Activated naive CD4-positive, alpha-beta T cell (primary cell): ENCODE measurements at places on chromosomes 11 and 22.

DNA sequence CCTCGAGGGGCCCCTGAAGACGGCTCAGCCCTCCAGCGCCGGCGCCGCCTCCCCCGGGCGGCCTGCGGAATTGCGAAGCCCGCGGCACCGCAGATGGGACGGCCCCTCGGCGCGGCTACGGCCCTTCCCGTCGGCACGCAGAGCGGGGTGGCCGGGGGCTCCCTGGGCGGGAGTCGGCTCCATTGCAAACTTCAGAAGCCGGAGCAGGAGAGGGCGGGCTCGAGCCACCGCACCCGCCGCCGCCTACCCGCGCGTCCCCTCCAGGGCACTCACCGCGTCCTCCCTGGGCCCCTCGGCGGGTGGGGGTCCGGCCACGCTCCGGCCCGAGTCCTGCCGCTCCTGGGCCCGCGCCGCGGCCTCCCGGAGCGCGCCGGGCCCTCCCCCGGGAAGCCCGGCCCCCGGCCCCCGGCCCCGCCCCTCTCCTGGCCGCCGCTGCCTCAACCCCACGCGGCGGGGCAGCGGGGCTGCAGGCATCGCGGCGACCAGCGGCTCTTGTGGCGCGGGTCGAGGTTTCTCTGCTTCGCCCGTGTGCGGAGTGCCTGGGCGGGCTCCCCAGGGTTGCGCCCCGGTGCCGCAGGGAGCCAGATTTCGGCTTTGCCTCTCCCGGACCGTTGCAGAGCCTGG, at the start of gene PACSIN3:
Gene PACSIN3, minus strand, starts transcription at position 359 of the 624 bp plus-strand sequence. CDS start 3,707 bp downstream, outside the sequence.
- no peak for DNase-seq

DNA sequence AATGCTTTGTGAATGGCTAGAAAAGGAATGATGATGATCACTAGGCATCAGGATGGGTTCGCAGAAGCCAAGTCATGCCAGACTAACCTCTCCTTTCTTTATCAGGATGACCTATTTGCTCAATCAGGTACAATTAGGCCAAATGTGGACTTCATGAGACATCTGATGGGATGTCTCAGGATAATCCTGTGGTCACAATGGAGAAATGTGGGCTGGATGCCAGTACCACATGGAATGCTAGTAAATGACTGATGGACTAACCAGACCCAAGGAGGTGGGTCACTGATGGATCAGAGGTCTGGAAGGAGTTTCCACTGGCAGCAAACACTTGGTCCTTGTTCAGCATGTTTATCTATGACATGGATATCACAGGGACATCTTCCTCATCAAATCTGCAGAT, 94.8 kb upstream of the PHOX2A start:
- no peak for DNase-seq

- no peak for DNase-seq
Measured at GRCh38 chr11:17921659-17922415, 91.0 kb downstream of the SERGEF start.

GRCh38 chr22:33580310-33580709, 340.0 kb downstream of the LARGE1 start:
- DNase-seq = no peak

GRCh38 chr11:66646828-66647227, 8.3 kb downstream of the RBM4 start:
- no peak for DNase-seq

DNA sequence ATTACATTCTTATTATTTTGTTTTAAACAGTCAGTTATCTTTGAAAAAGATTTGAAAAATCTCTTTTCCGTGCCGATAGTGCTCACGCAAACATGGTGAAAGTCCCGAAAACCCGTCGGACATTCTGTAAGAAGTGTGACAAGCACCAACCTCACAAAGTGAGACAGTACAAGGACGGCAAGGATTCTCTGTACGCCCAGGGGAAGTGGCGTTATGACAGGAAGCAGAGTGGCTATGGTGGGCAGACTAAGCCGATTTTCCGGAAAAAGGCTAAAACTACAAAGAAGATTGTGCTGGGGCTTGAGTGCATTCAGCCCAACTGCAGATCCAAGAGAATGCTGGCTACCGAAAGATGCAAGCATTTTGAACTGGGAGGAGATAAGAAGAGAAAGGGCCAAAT, 28.7 kb upstream of the CTSD start:
- no peak for DNase-seq

- DNase-seq = no peak
Measured at GRCh38 chr11:134863294-134863693, 451.3 kb upstream of the B3GAT1 start.

GRCh38 chr11:60208146-60208895, 25.4 kb upstream of the MS4A6A start:
- DNase-seq = no peak

DNA sequence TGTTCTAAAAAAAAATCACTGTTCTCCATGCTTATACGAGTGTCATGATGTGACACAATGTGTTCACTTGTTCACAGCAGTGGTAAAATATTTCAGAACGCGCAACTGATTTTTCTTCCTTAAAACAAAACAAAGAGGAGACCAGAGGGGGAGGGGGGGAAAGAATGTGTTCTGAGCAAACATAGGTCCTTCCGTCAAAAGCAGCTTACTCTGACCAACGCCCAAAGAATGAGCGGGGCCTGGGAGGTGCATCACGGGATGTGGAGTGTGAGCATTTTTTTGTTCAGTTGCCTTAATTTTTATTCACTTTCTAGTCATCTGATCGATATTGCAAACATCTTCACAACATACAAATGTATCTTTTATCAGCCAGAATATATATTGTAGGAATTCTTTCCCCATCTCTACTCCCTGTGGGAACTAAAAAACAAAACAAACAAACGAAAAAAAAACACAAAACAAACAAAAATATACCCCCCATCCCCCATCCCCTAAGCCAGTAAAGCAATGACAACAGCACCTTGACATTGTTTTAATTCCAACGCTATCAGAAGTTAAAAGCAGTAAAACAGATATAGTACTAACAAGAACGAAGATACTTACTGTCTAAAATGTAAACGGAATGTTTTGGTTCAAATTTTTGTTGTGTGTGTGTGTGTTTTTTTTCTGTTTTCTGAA, 43.3 kb downstream of the BDNF start:
- no peak for DNase-seq

DNA sequence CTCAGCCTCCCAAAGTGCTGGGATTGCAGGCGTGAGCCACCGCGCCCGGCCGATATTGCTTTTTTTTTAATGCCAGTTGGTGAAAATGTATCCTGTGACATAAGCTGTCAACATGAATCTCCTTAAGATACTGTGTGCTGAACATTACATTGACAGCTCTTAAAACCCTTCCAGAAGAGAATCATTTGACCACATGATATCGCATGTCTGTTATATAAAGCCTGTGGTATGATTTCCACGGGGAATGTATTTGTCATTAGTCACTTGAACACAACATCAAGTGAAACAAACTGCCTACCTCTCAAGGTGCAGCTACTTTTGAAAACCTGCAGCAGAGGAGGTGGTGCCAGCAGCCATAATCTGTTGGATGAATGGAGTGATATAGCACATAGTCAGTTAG, 67.0 kb downstream of the BCL2L13 start:
- DNase-seq = no peak

GRCh38 chr22:23527971-23528740, 51.9 kb downstream of the IGLL1 start:
- no peak for DNase-seq

GRCh38 chr22:42399315-42400271, 32.6 kb downstream of the NFAM1 start:
- DNase-seq = no peak

GRCh38 chr22:49827853-49828598, at the start of gene BRD1:
Gene BRD1, minus strand, starts transcription at chr22:49827873. Its CDS starts 3,556 bp downstream, at chr22:49824317.
- no peak for DNase-seq

- DNase-seq = no peak
Measured at GRCh38 chr11:44620328-44620725, 54.9 kb downstream of the CD82 start.

DNA sequence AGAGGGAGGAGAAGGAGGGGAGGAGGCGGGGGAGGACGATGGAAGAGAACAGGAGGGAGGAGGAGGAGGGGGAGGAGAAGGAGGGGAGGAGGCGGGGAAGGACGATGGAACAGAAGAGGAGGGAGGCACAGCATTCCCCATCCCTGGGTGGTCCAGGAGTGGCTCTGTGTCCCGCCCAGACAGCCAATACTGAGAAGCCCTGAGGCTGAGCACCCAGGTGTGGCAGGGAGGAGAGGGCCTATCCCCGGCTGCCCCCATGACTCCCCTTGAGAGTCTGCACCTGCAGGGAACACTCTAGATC, 717 bp downstream of the MRGPRE start:
- no peak for DNase-seq

DNA sequence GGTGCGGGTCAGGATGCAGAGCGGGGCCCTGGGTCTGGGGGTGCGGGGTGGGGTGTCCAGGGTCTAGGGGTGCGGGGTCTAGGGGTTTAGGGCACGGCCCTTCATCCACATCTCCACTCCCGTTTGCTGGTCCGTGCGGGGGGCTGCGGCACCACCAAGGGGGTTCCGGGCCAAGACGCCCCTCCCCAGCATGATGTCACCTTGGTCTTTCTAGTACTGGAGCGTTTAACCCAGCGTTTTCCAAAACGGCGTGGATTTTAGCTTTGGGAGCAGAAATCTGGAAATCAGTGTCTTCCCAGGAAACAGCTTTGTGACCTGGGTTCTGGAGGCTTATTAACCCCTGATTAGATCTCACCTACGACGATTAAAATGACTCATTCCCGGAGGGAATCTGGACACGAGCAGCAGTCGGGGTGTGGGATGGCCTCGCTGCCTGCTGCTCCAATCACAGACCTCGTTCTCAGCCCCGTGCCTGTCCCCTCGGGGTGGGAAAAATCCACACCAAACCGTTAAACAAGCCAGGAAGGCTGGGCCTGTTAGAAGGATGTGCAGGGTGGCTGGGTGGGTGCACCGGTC, 759 bp downstream of the AP2A2 start:
- DNase-seq = no peak

GRCh38 chr22:49216579-49216978, 611.1 kb downstream of the BRD1 start:
- DNase-seq = no peak

DNA sequence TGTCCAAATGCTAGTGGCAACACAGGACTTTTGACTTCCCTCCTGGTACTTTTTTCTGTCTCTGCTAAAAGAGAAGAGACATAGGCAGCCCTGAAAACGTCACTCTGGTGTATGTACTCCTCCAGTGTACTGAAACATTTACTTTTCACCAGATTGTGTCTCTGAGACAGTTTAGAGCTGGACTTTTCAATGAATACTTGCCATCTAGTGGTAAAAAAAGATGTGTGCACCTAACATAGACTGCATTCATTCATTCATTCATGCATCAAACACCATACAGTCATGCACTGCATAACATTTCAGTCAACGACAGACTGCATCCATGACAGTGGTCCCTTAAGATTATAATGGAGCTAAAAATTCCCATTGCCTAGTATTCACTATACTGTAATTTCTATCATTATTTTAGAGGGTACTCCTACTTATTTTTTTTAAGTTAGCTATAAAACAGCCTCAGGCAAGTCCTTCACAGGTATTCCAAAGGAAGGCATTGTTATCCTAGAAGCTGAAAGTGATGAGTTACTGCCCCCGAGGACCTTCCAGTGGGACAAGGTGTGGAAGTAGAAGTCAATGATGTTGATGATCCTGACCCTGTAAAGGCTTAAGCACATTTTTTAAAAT, 186.2 kb downstream of the SPON1 start:
- no peak for DNase-seq

DNA sequence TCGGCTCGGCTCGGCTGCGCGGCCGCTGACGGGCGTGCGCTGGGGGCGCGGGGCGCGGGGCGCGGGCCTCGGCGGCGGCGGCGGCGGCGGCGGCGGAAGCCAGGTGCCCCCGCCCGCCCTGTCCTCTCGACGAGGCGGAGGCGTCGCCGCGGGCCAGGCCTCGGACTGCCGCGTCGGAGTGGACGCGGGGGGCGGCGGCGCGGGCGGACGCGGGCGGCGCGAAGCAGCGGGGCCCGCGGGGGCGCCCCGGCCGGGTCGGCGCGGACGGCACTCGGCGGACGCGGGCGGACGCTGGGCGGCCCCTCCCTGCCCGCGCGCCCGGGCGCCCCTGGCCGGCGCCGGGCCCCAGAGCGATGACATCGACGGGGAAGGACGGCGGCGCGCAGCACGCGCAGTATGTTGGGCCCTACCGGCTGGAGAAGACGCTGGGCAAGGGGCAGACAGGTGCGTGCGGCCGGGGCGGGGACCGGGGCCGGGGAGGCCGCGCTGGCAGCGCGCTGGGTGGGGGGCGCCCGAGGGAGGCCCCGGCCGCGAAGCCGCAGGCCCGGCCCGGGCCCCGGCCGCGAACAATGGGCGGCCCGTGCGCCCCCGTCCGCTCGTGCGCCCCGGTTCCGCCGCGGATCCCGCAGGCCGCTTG, at the start of gene BRSK2:
Gene BRSK2, plus strand, starts transcription at position 3 of the 637 bp plus-strand sequence. Its CDS starts 351 bp downstream, at position 354.
- no peak for DNase-seq

DNA sequence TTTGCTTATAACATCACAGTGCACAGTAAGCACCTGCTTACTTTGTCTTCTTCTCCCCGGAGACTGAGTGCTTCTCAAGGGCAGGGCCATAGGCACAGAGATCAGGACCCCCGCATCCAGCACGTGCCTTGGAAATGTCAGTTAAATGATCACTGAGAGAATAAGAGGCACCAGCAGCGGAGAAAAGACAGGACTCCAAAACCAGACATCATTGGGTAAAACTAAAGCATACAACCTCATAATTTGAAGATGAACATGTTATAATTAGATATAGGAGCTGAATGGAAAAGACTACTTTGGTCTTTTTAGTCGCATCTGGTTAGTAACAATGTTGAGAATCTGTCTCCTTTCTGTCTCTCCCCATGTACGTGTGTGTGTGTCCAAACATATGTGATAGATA, 1279.9 kb downstream of the LRRC4C start:
- DNase-seq = no peak

DNA sequence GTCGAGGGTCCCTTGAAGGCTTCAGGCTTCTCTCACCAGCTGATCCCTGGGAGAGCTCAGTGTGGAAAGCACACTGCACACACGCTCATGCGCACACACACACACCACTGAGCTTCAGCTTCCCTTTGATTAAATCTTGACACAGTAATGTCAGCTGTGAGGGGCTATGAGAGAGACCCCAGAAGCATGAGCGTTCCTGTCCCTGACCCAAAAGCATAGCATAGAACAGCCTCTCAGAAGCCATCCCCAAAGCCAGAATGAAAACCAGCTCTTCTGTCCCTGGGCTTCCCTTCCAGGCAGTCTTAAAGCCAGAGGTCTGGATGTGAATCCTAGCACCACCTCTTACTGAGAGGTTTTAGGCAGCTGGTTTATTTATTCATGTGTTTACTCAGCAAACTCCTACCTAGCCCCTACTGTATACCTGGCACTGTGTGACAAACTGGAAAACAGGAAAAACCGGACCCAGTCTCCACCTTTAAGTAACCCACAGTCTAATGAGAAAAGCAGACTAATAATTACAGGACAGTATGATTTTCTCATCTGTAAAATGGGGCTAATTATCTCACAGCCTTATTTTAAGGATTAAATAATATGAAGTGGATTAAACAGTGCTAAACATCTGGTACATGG, 15.9 kb downstream of the GALNT18 start:
- DNase-seq = no peak
